Central memory CD8-positive, alpha-beta T cell (primary cell): ENCODE measurements at places on chromosomes 2 and 18.
A peak's percentile ranks its signal among the peaks of the same experiment; 100 is the strongest.

- H3K36me3 ChIP-seq, result no peaks in the 10 kb centered on the region
- no peak overlapping the region for H3K27ac ChIP-seq
- no peaks in the 10 kb centered on the region for H3K4me1 ChIP-seq
- no peaks in the 10 kb centered on the region for H3K27me3 ChIP-seq
Observed at GRCh38 chr2:186925514-186925913, 76.5 kb upstream of the ZSWIM2 start.

DNA sequence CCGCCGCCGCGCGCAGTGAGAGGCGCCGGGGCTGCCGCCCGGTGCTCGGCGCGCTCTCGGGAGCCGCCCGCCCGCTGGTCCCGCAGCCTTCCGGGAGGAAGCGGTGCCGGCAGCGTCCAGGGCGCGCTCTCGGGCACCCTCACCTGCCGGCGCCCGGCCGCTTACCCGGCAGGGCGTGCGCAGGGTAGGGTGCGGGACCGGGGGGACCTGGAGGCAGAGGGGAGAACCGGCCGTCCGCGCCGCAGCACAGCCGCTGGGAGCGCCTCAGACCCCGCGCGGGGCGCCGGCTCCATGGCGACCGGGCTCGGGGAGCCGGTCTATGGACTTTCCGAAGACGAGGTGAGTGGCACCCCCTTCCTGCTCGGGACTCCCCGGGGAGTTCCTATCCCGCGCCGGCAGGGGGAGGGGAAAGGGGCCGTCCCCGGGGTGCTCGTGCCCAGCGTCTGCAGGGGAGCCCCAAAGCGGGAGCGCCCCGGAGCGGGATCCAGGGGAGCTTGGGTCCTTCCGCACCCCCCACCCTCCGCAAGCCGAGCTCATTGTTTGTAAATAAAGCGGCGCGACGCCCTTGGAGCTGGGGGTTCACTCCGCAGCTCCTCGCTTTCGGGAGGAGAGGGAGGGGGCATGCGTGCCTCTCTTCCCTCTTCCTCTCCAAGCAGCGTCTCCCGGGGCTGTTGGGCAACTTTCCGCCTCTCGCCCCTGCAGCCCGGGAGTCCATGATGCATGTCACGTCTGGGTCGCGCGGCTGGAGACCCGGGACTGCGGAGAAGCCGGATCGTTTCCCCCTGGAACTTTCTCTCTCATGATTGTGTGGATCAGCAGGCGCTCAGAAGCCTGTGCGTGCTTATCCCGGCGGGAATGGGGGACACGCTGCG is 580 bp downstream of the NEDD4L start:
- H3K27ac ChIP-seq, result no peak overlapping the region
- peaks cover 37% of the 10 kb centered on the region for H3K4me1 ChIP-seq
- H3K36me3 ChIP-seq, result peaks cover 7% of the 10 kb centered on the region
- peaks cover 59% of the 10 kb centered on the region for H3K27me3 ChIP-seq
- H3K4me3 ChIP-seq, result peak overlapping the region; percentile 82

- H3K36me3 ChIP-seq, result no peaks in the 10 kb centered on the region
- H3K27ac ChIP-seq, result no peak overlapping the region
- no peak overlapping the region for H3K4me3 ChIP-seq
- peaks cover 9% of the 10 kb centered on the region for H3K27me3 ChIP-seq
Observed at GRCh38 chr2:207040696-207041095, 101.4 kb downstream of the CPO start.

DNA sequence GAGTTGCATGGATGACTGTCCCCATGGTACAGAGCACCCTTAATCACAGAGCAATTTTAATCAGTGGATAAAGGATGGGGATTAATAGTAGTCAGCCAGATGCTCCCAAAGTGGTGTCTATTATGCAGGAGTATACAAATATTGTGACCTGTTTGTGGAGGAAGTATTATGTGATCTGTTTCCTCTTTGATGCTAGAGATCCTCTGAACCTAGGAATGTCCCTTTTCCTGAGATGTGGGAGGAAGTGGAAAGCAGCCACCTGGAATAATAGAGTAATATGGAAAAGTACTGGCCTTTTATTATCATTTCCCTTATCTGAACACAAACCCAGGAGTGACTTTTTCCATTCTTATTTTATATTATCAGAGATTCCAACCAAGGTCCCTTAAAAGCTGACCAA is 94.2 kb upstream of the EFEMP1 start:
- no peaks in the 10 kb centered on the region for H3K4me1 ChIP-seq
- H3K36me3 ChIP-seq, result no peaks in the 10 kb centered on the region
- no peak overlapping the region for H3K4me3 ChIP-seq
- DNase-seq, result no peak
- no peaks in the 10 kb centered on the region for H3K27me3 ChIP-seq

DNA sequence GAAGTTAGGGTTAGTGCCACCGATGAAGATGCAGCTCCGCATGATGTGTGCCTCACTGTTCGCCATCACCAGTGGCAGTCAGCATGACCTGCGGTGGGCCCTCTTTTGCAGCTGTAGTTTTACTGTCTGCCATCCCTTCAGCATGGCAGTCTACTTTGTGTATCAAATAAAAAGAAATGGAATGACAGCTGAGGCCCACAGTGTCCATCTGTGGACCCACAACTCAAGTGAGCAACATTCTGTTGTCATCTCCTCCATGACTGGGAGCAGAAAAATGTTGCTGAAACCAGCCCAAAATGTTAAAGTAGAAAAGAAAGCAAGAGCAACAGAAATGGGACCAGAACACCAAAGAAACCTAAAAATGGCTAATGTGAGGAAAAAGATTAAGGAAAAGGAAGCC is 128.7 kb downstream of the MEP1B start:
- peaks cover 14% of the 10 kb centered on the region for H3K27me3 ChIP-seq
- H3K27ac ChIP-seq, result no peak overlapping the region
- no peaks in the 10 kb centered on the region for H3K4me1 ChIP-seq
- H3K4me3 ChIP-seq, result no peak overlapping the region

DNA sequence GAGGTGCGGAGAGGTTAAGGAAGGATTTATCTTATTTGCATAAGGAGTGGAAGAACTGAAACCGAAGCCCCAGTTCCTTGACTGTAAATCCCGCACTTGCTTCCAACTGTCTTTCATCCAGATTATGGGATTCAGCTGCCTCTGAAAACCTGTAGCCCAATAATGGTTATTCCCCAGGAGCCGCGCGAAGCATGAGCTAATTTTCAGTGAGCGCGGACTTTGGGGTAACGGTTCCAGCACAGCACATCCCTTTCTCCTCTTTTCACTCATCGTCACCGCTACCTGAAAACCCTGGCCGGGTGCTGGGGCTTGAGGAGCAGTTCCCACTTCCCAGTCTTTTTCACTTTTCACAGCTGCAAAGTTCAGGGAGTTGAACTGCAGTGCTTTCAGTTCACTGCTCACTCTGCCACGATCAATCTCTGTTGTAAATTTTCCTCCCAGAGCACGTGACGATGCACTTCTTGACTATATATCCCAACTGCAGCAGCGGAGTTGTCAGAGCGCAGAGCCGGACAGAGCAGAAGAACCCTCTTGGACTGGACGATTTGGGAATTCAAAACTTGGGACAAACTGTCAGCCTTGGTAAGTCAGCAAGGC is at the start of gene KCNE4:
KCNE4 (plus strand) TSS at position 498 of the 597 bp plus-strand sequence. CDS start 641 bp downstream, outside the sequence.
- DNase-seq, result no peak
- no peaks in the 10 kb centered on the region for H3K36me3 ChIP-seq
- H3K27ac ChIP-seq, result no peak within 1 kb of the TSS

- peaks cover 13% of the 10 kb centered on the region for H3K4me1 ChIP-seq
- no peaks in the 10 kb centered on the region for H3K27me3 ChIP-seq
- no peak overlapping the region for H3K27ac ChIP-seq
Observed at GRCh38 chr2:195477248-195477995, 179.6 kb upstream of the SLC39A10 start.

- peaks cover 8% of the 10 kb centered on the region for H3K36me3 ChIP-seq
- H3K27ac ChIP-seq, result no peak overlapping the region
- no peaks in the 10 kb centered on the region for H3K27me3 ChIP-seq
- H3K4me3 ChIP-seq, result peak overlapping the region; percentile 36
Observed at GRCh38 chr2:143132355-143132754, 3.1 kb downstream of the ARHGAP15 start.

DNA sequence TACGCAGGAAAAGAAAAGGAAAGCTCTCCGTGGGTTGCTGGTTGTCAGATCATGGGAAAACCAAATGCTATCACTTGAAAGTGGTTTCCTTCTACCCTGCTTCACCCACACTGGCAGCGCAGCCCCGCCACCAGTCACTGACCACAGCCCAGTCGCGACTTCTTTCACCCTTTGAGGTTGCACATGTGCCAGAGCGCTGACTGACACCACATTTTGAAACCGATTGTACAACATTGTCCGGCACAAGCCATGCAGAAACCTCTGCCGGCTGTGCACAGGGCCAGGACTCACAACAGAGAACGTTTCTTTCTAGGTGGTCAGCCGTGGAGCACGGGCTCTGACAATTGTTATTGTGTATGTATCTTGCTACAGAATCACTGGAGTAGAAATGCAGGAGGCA is 827.2 kb upstream of the POU3F3 start:
- no peaks in the 10 kb centered on the region for H3K27me3 ChIP-seq
- no peak for DNase-seq
- H3K27ac ChIP-seq, result no peak overlapping the region

- H3K27ac ChIP-seq, result no peak overlapping the region
- peaks cover 28% of the 10 kb centered on the region for H3K27me3 ChIP-seq
- H3K36me3 ChIP-seq, result no peaks in the 10 kb centered on the region
- no peak overlapping the region for H3K4me3 ChIP-seq
- no peak for DNase-seq
- peaks cover 27% of the 10 kb centered on the region for H3K4me1 ChIP-seq
Observed at GRCh38 chr18:13288509-13289133, 70.1 kb downstream of the LDLRAD4 start.
